NCI-H1694 treated with DMSO at 0.1 percent for 48 hours (cell line): ENCODE measurements at places on chromosomes 5 and 9.
A peak's percentile ranks its signal among the peaks of the same experiment; 100 is the strongest.

DNA sequence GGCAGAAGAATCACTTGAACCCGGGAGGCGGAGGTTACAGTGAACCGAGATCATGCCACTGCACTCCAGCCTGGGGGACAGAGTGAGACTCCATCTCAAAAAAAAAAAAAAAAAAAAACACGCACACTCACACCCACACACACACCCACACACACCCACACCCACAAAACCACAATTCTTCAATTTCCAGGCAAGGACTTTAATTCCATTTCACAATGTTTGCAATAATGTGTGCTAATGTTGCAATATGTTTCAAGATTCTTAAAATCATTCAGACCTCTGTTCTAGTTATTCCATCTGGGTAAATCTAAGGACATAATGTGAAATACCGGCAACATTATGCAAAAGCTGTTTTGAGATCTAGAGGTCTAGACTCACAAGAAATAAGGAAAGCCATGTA is 28.3 kb downstream of the CCDC69 start:
- no peak for DNase-seq

GRCh38 chr9:131776473-131776872 is 36.6 kb upstream of the RAPGEF1 start:
- DNase-seq, result no peak

- no peak for DNase-seq
Observed at GRCh38 chr5:135399794-135400542, 937 bp upstream of the MACROH2A1 start.

DNA sequence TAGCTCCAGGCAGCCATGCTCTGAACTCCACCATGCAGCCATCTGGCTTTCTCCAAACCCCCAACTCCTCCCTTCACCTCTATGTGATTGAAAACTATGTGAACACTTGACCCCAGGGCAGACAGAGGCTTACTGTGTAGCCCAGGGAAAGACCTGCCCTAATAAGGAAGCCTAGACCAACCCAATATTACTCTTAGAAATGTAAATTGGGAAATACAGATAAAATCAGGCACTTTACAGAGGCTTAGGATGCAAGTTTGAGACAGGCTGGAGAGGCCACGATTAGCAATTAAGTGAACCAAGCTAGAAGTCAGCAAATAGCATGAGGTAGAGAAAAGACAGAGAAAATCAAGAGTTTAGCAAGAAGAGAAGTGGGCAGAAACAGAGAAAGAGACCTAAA is 141.7 kb upstream of the ABCA1 start:
- no peak for DNase-seq

DNA sequence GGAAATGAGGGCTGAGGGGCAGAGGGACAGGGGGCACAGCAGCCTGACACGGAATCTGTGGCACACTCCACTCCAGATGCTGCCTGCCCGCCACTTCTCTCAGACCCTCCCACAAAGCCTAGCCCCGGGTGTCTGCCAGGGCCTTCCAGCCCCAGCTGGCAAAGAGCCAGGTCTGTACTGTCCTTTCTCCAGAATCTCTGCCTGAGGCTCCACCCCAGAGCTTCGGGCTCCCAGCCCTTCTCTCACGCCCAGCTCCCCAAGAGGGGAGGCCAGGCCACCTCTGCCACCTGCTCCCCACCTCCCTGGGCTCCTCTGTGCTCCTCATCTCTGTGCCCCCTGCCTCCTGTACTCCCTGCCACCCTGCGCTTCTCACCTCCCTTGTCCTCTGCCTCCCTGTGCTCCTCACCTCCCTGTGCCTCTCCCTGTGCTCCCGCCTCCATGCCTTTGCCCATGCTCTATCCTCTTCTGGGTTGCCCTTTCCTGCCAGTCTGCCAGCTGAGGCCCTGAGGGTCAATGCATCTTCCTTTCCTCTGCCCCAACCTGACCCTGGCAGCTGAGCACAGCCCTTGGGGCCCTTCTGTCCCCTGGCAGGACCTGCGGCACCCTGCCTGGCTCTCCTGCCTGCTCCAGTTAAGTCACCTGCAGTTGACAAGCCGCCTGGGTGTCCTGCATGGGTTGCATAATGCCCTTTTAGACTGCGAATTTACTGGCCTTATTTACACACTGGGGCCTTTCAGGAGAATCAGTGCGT is 36.4 kb downstream of the RASGEF1C start:
- DNase-seq, result no peak

DNA sequence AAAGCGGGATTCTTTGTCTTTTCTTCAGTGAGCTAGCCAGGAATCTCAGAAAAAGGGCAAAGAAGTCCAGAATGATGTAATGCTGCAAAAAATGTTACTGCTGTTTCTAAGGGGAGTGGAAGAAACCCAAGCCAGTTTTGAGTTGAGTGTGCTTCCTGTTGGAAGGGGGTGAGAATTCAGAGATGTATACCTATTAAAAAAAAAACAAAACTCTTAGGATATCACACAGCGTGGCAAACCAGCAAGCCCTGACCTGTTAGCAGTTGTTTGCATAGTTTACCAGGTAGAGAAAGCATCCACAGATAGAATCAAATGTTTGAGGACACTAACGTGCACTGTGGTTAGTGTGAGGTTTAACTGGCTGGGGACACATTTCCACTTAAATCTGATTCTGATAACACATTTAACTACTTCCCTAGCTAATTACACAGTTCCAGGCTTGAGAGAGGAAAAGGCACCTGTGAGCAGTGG is 11.4 kb downstream of the BASP1 start:
- DNase-seq, result no peak

- no peak for DNase-seq
Observed at GRCh38 chr5:152181461-152181860, 223.6 kb downstream of the NMUR2 start.

- no peak for DNase-seq
Observed at GRCh38 chr5:37881359-37881758, 41.5 kb upstream of the GDNF start.

- no peak for DNase-seq
Observed at GRCh38 chr9:134777153-134777552, 103.5 kb upstream of the FCN2 start.

DNA sequence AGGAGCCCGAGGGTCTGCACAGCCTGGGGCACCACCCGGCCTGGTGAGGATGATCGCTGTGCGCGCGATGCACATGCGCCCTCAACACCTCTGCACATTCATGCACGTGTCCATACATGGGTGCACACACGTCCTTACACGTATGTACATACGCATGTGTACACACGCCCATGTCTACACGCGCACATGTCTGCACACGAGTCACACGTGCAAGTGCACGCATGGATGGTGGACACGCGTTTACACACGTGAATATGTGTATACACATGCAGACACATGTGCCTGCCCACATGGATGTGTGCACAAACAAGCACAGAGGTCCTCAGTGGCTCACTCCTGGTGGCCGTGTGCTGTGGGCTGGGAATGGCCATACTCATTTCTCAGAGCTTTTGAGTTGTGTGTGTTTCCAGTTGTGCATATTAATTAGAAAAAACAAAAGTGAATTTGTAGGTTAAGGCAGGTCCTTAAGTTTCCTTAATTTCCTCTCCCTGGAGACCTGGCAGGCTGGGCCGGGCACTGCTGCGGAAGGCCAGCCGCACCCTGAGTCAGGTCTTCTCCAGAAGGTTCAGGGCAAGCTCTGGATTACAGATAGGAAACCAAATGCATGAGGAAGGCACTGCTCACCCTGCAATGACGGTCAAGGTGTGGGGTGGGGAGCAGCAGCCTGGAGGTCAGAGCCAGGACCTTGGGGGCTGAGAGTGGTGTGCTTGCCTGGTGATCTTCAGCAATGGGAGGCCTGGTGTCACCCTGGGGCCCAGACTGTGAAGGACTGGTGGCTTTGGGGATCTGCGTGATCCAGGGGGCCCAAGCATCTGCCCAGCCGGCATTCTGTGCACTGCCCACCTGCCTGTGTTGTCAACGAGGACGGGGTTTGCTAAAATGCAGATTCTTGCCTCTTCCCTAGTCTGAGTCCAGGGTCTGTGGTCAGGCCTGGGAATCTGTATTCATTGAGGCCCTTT is 1.3 kb upstream of the RNU6ATAC start:
- DNase-seq, result no peak

GRCh38 chr5:53923961-53924360 is 363.5 kb downstream of the NDUFS4 start:
- DNase-seq, result no peak

- DNase-seq, result peak; percentile 18
Observed at GRCh38 chr9:80437825-80438224, 866.1 kb downstream of the TLE4 start.

DNA sequence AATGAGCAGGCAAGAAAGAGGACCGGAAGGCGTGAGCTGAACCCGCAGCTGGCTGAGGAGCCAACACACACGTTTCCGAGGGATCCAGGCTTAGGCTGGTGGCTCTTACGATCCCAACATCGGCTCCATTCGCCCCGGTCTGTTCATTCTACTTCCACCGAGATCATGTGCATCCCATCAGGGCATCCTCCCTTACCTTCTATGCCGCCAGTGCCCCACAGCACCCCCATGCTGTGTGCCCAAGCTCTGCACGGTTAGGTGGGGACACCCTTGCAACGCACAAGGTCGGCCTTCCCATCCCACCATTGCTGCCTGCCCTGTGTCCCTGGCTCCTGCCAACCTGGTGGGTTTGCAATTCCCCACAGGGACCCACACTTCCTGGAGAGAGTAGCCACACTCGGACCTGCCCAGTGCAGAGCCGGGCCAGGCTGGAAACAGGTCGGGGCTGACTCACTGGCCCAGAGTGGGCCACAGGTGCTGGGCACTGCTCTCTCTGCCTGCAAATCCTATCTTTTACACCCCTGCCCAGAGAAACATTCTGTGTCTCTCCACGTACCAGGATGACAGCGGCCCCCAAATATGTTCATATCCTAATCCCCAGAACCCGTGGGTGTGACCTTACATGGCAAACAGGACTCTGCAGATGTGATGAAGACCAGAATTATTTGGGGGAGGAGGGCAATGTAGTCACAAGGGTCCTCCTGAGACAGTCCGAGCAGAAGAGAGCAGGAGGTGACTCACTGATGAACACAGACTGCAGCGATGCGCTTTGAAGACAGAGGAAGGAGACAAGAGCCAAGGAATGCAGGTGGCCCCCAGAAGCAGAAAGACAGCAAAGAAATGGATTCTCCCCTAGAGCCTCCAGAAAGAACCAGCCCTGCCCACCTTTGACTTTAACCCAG is 182.2 kb downstream of the AUH start:
- no peak for DNase-seq

DNA sequence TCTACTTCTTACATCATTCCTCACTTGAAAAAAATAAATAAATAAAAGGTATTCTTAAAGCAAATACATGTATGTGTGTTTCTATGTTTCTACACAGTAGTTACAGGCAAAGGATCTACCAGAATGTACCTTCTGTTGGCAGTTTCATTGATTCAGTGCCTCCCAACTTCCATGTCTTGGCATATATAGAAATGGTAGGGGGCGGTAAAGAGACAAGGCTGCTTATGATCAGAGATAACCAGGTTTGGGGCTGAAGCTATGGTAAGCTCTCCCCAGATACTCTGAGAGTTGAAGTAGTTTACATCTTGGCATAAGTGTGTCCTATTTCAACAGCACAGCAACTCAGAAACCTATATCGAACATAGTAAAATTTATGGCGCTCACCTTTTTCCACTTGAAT is 1075.4 kb upstream of the C9orf72 start:
- DNase-seq, result peak; percentile 13

- no peak for DNase-seq
Observed at GRCh38 chr5:106854105-106854687, 816.5 kb downstream of the EFNA5 start.

DNA sequence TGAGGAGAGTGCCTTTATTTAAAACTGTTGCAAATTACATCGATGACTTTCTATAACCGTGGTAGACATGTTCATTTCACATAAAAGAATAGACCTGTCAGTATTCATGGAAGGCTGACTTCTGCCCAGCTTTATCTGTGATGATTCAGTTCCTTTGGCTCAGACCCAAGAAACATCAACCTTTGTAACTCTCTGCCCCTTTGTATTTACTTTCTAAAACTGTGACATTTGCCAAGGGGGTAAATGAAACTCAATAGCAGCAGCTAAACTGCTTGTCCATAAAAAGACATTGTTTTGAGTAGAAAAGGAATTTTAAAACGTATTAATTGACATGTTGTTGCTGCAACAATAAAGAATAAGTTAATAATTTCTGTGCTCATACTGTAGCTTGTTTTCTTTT is 137.8 kb upstream of the ANKH start:
- peak; percentile 8 for DNase-seq

DNA sequence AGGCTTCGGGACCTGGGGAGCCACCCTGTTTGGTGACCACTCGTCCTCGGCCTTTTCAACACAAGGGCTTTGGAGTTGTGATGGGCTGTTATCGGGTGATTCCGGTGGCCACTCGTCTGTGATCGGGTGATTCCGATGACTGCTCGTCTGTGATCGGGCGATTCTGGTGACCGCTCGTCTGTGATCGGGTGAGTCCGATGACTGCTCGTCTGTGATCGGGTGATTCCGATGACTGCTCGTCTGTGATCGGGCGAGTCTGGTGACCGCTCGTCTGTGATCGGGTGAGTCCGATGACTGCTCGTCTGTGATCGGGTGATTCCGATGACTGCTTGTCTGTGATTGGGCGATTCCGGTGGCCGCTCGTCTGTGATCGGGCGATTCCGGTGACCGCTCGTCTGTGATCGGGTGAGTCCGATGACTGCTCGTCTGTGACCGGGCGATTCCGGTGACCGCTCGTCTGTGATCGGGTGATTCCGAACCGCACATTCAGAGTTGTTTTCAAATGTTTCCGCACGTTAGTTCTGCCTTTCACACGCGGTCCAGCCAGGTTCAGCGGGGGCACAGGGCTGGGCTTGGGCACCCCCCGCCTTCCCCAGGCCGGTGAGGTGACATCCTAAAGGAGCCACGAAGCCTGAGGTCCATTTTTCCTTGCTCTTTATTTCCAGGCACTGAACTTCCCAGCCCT is 30.3 kb downstream of the TPPP start:
- DNase-seq, result no peak

DNA sequence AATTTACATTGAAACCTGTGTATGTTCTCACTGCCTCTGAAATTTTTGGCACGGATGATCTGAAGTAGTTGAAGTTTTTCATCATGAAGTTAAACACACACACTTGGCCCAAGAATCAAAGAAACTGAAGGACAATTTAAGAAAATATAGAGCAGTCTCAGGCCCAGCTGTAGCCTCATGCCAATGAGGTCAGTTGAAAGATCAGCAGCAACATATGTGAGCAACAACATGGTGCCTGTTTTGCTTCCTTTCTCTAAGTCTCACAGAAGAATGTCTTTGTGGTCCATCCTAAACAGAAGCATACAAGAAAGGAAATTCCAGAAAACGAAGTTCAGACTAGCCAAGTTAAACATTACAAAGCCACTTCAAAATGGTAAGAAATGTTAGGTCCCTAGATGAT is 1737.2 kb downstream of the MAT2B start:
- DNase-seq, result no peak
